ENCODE measurements at places on chromosomes 7 and 10.

- DNase-seq, result no peak
Observed at GRCh38 chr7:106376026-106376799, 91.4 kb upstream of the NAMPT start.

- no peak for DNase-seq
Observed at GRCh38 chr10:95133997-95134396, 60.0 kb upstream of the ACSM6 start.

- DNase-seq, result no peak
Observed at GRCh38 chr7:1349351-1349761, 109.9 kb downstream of the MICALL2 start.

GRCh38 chr7:24828891-24829661 is 71.8 kb upstream of the GSDME start:
- no peak for DNase-seq

- DNase-seq, result no peak
Observed at GRCh38 chr7:87322912-87323311, 22.6 kb upstream of the CROT start.

GRCh38 chr10:131159771-131160170 is 151.8 kb downstream of the TCERG1L start:
- DNase-seq, result no peak
